ENCODE measurements at places on chromosomes 16 and 17.

- no peak for DNase-seq
These were observed 90.6 kb upstream of the CIBAR2 start for GRCh38 chr16:85202631-85203461.

DNA sequence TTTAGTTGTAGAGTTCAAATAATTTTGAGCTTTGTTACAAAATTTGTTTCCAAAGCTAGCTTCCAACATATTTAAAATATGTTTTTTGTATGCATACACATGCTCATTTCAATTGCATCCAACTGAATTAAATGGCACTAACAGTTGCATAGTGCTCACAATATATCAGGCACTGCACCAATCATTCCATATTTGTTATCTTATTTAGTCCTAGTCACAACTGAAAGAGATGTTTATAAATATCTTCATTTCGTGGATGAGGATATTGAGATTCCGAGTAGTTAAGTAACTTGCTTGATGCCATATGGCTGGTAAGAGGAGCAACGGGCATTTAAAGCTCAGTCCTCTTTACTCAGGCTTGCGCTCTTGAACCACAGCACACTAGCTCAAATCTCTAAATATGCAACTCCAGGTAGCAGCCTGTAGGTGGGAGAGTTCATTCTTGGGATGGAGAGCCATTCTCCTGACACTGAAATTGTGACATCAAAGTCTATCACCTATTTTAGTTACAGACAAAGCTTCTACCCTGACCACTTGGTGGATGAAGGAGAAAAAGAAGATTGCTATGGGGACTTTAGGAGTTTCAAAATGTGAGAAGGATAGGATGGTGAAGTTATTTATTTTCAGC, 118.0 kb upstream of the CA10 start:
- no peak for DNase-seq

DNA sequence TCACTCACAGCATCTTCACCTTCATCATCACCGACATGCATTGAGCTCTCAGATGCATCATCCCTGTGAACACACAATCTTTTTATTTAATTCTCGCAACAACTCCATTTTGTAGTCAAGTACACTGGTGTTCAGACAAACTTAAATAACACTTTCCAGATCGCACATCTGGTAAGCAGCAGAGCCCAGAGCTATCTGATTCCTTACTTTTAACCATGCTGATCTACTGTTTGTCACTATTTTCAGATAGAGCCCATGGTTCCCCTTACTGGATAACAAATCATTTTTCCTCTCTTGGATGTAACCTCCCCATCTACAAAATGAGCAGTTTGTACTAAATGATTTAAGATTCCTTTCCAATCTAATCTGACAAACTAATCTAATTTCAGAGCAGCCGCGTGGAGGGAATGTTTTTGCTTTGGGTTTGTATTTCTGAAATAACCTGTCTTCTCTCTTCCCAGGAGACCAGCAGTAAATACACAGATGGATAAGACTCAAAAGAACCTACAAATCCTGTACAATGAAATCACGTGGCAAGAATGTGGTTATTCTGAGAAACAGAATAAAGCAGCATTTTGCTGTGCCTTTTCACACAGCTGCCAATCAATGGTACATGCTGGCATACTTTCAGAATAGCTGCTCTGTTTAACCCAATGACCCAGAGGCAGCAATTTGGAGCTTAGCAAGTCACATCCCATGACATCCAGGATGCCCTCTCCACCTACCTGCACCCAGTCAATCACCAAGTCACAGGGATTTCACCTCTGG, 72.9 kb upstream of the CCL2 start:
- DNase-seq, result no peak

- no peak for DNase-seq
These were observed 10.7 kb downstream of the MYH4 start for GRCh38 chr17:10458701-10459100.

- no peak for DNase-seq
These were observed 10.6 kb downstream of the TMEM238L start for GRCh38 chr17:10793256-10793655.

GRCh38 chr16:48133455-48134211, 22.2 kb downstream of the ABCC12 start:
- DNase-seq, result no peak

DNA sequence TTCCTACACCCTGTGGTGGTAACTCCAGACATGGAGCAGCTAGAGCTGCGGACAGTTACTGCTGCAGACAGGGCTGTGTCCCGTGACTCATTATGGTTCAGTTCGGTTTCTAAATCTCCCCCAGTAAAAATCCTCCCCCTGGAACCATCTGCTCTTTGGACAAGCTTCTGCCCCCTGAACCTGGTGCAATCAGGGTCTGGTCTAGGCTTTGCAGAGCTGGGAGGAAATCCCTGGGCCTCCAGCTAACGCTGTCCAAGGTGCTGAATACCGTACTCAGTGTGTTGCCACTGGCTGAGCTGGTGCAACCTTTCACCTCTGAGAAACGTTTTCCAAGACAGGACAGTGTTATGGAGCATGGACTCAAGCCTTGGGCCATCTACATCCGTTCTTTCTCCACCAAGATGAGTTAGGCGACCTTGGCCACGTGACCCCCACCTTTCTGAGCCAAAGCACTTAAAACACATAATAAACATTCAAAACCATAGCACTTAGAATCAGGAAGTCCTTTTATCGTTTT, 142.0 kb downstream of the CPPED1 start:
- no peak for DNase-seq

GRCh38 chr17:82281076-82281475, 7.6 kb upstream of the CSNK1D start:
- DNase-seq, result no peak

DNA sequence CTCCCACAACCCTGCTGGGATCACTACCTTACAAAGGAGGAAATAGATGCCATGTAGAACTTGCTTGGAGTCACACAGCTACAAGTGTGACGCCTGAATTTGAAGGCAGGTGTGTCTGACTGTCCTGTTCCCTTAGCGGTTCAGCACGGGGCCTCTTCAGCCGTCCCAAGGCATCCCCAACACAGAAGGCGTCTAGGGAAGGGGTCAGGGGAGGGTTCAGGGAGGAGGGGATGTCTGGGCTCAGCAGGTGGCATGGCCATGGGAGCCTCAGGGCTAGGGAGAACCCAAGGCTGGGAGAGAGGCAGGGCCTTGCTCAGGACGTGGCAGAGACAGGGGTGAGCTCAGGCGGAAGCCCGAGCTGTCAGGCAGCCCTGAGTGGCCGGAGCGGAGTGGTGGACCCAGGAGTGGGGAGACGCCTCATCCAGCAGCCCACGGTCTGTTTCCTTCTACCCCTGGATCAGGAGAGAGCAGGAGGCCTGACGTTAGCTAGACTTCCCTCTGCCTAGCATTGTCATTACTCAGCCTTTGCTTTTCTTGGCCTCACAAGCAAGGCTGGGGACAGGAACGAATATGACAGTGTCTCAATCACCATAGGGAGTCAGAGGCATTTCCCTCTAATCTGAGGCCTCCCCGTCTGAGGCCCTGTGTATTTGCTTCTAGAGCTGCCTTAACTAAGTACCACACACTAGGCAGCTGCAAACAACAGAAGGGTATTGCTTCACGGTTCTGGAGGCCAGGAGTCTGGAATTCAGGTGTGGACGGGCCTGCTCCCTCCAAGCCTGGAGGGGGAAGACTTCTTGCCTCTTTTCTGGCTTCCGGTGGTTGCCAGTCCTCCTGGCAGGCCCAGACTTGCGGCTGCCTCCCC, 31.3 kb upstream of the ANKRD40CL start:
- no peak for DNase-seq

GRCh38 chr16:84517366-84517765, 12.9 kb upstream of the MEAK7 start:
- no peak for DNase-seq

DNA sequence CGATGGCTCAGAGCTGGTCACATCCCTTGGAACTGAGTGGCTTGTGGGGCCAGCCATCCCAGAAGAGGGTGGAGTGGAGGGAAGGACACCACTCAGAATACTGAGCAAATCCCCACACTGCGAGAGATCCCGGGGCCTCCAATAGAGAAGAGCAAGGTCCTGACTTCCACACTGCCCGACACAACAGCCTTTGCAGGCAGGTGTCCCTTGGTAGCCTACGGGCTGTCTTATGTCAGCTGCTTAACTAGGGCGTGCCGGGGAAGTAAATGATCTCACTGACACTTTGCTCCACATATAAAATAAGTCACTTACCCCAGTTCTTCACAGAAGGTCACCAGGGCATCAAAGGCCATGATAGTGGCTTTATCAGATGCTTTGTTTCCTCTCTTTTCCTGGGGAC, 16.1 kb downstream of the RECQL5 start:
- no peak for DNase-seq

DNA sequence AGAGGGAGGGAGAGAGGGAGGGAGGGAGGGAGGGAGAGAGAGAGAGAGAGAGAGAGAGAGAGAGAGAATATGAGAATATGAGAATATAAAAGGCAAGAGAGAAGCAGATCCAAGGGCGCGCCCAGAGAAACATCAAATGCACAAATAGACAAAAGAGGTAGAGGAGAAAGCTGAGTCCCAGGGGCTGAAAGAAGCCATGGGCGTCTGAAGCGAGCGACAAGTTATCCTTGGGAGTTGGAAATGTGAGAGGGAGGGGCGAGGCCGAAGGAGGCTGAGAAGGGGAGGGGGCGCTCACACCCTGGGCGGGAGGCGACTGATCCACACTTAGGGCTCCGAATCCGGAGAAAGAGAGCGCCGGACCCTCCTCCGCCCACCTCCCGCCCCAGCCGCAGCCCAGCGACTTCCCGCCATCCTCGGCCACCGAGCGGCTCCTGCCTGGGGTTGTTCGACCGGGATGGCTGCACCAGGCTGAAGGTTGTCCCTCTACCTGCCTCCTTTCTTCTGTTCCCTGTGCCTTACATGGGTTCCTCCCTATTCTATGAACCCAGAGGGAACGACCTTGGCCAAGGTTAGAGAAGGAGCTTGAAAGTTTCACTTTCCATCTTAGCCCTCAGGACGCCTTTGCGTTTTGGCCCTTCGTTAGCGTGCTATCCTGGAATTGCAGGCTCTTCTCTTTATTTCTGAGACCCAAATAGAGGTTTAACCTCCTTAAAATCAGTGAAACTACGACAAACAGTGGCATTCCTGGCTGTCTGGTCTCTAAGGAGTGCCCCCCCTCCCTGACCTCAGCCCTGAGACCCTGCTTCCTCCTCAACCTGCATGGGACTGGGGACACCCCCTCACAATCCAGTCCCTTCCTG, 21.2 kb upstream of the HOXB9 start:
- no peak for DNase-seq

DNA sequence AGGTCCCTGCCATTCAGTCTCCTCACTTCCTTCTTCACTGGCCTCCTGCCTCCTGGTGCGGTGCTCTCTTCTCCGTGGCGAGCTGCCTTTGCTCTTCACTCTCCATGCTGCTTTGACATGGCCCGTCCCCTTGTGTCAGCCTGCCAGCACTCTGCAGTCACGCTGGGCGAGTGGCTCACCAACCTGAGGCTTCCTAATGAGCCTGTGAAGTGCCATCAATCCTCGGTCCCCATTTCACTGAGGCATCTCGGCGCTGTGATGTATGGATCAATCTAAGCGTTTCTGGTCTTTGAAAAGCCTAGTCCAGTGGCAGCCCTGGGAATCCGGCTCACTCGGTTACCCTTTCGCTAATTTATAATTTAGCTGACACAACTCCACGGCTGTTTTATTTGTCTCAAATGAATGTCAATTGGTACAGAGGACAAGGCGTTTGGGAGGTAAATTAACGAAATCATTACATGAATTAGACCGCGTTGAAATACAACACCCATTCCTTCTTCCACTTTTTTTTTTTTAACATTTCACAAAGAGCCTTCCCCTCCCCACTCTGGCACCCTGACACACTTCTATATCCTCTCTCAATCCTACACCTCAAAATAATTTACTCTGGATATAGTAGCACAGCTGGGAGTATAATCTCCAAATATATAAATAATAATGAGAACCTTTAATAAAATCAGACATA, 610.7 kb downstream of the TMEM114 start:
- no peak for DNase-seq

DNA sequence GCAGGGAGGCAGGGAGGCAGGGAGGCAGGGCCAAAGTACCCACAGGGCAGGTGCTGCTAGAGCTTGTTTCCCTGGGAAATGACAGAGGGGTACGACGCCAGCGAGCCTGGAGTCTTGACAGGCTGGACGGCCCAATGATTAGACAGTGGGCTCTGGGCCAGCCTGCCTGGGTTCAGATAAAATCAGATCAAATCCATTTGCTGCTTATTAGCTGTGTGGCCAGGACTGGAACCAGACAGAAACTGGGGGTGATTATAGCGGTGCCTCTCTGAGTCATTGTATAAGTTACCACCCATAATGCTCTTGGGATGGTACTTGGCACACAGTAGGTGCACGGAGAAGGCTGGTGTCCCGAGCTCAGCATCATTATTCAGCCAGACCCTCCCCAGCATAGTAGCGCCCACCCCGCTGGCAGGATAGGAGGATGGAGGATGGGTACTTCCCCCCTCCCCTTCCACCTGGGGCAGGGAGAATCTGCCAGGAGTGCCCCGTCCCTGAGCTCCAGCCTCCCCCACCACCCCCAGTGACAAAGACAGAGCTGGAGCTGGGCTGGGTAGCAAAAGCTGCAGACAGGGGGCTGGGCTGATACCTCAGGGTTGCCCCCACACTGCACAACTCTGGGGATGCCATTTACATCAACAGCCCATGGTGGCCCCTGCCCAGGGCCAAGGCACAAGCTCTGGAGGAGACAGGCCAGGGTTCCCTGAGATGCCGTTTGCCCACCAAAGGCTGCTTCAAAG, 77.6 kb upstream of the TNRC6C start:
- no peak for DNase-seq

GRCh38 chr17:74527081-74527480, 4.2 kb downstream of the CD300LB start:
- no peak for DNase-seq

DNA sequence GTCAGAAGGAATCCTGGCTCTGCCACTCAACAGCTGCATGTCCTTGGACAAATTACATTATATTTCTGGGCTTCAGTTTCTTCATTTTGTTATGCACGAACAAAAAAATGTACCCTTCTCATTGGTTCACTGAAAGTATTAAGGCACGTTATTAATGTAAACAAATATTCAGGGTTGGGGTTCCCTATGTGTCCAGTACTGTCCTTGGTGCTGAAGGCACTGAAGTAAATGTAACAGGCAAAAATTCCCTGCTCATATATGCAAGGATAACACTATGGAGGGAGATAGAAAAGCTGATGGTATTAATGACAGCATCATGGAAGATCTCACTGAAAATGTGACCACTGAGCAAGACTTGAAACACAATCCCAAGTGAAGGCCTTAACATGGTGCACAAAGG, 386.6 kb downstream of the XYLT1 start:
- DNase-seq, result no peak

GRCh38 chr16:67606632-67607031, 38.3 kb upstream of the CARMIL2 start:
- DNase-seq, result no peak

DNA sequence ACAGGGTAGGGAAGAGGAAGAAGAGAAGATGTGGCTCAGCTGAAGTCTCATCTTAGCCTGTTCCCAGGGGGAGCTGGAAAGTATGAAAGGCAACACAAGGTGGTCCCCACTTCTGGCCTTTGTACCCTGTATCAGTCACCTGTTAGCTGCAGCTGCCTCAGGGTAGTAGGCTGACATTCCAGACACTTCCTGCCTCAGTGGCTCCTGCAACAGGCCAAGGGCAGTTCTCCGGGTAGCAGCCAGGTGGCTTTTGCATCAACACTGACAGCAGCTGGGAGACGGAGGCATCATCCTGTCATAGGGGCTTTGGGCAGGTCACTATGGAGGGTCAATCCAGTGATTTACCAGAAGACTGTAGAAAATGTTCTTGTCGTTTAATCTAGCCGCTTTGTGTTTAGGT, 124.0 kb downstream of the RGS9 start:
- no peak for DNase-seq

Data from CD8-positive, alpha-beta memory T cell (primary cell).